ENCODE measurements at places on chromosomes 6 and 20. TPM values are rescaled to one million over a fixed set of nuclear protein-coding genes. Genes with fewer than 3 reads are reported as not detected.
A peak's percentile ranks its signal among the peaks of the same experiment; 100 is the strongest.

GRCh38 chr6:19210849-19211590 lies 626.1 kb upstream of the ID4 start:
- H3K36me3 ChIP-seq: no peaks in the 10 kb centered on the region
- no peaks in the 10 kb centered on the region for H3K27me3 ChIP-seq
- H3K4me1 ChIP-seq: no peaks in the 10 kb centered on the region
- H3K27ac ChIP-seq: no peak overlapping the region

- no peak overlapping the region for H3K27ac ChIP-seq
- no peaks in the 10 kb centered on the region for H3K36me3 ChIP-seq
- peaks cover 10% of the 10 kb centered on the region for H3K27me3 ChIP-seq
- no peak for DNase-seq
- no peak overlapping the region for H3K4me3 ChIP-seq
Measured at GRCh38 chr6:168666170-168666569, 225.2 kb downstream of the SMOC2 start.

SFTA2 gene
- total RNA-seq: not detected

DNA sequence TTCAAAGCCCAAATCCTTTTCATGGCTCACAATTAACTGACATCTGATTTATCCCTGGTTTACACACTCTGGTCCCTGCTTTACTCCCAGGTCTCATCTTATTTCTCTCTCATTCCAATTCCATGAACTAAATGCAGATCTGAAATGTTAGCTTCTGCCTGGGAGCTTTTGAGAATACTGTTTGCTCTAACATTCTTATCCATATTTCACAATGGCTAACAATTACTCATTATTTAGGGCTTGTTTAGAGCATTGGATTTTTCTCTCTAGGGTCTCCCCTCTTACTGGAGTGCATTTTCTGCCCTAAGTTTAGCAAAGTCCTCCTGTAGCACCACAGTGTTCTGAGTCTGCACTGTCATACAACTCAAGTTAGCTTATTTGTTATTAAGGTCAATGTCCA lies 121.5 kb upstream of the HCRTR2 start:
- no peaks in the 10 kb centered on the region for H3K36me3 ChIP-seq
- H3K27ac ChIP-seq: no peak overlapping the region
- no peaks in the 10 kb centered on the region for H3K4me1 ChIP-seq

DNA sequence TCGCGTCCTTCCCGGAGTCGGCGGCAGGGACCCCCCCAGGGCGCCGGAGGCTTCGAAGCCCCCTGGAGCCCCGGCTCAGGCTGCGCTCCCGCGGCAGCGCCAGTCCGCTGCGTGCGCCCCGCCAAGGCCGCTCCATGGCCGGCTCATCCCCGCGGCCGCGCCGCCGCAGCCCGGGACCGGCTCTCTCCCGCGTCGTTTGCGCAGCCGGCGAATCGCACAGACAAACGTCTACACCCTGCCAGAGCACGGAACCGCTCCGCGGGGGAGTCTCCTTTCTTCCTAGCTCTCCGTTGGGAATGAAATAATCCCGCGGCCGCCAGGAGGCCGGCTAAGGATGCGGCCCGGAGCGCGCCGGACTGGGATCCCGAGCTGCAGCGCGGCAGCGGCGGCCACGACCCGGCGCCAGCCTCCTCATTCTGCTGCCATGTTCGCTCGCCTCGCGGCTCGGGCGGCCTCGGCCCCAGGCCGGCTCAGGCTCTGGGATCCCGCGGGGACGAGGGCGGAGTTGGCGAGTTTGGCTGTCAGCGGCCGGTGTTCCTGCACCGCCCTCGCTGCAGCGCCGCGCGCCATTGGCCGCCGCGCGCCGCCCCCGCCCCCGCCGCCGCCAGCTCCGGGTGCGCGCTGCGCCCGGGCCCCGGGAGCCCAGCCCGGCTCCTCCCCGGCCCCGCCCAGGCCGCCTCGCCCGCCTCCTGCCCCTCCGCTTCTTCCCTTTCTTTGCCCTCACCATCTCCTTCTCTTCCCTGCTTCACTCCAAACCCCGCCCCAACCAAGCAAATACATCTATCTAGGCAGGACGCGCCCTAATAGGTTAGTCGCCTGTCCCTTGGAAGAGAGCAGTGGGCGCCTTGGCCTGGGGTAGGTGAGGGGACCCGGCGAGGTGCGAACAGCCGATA lies at the start of gene GFOD1:
TSS of gene GFOD1 (minus strand) at position 479 of the 893 bp plus-strand sequence. CDS start 710 bp downstream, outside the sequence.
- DNase-seq: peak; percentile 50
- H3K4me1 ChIP-seq: peaks cover 14% of the 10 kb centered on the region
- H3K27me3 ChIP-seq: peaks cover 14% of the 10 kb centered on the region
- no peaks in the 10 kb centered on the region for H3K36me3 ChIP-seq

DNA sequence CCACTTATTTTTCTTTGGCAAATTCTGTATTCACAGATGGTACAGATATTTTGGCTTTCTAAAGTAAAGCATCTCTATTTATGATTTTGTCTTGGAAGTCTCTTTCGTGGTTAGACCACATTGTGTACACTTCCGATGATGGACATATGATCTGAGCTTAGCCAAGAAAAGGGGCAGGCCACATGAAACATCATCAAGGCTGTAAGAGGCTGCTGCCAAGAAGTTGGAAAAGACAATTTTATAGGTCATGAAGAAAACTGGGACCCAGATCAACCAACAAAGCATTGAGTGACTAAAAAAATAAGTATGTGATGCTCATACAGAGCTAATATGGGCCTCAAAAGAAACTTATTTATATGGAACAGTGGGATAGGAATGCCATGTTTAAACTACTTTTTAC lies 266.4 kb downstream of the HAO1 start:
- H3K27ac ChIP-seq: no peak overlapping the region
- H3K4me1 ChIP-seq: no peaks in the 10 kb centered on the region
- H3K36me3 ChIP-seq: no peaks in the 10 kb centered on the region

DNA sequence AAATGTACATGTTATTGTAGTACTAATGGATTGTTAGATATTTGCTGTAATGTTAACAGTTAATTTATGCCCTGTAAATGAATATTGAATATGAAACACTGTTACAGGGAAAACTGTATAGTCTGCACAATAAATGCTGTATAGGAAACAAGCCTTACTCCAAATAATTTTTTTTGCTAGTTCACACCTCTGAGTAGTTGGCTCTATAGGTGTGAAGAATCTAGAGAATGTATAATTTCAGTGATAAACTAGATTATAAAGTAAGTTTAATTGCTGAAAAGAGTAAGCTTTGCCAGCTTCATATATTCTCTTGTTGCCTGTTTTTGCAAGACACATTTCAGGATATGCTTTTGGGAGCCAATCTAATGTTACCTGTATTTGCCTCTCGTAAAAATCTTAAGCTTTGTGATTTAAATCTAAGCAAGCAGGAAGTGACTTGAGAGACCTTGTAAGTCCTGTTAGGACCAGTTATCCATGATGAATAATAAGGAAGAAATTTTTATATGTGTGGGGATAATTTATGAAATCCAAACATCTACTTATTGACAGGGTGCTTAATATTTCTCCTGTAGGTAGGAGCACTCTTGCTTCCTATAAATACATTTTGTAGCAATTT lies 232.4 kb downstream of the ZFAND3 start:
- H3K4me3 ChIP-seq: no peak overlapping the region
- no peaks in the 10 kb centered on the region for H3K27me3 ChIP-seq
- H3K27ac ChIP-seq: no peak overlapping the region
- peaks cover 49% of the 10 kb centered on the region for H3K4me1 ChIP-seq
- H3K36me3 ChIP-seq: no peaks in the 10 kb centered on the region

GRCh38 chr6:75848274-75848673 lies 99.2 kb downstream of the MYO6 start:
- H3K4me1 ChIP-seq: no peaks in the 10 kb centered on the region
- no peaks in the 10 kb centered on the region for H3K36me3 ChIP-seq
- peaks cover 8% of the 10 kb centered on the region for H3K27me3 ChIP-seq
- no peak overlapping the region for H3K4me3 ChIP-seq
- no peak for DNase-seq
- no peak overlapping the region for H3K27ac ChIP-seq

GRCh38 chr20:17227219-17227575 lies 357 bp downstream of the PCSK2 start:
- peaks cover 7% of the 10 kb centered on the region for H3K4me1 ChIP-seq
- H3K27me3 ChIP-seq: peaks cover 81% of the 10 kb centered on the region
- no peak for DNase-seq
- no peak overlapping the region for H3K4me3 ChIP-seq

- H3K4me1 ChIP-seq: no peaks in the 10 kb centered on the region
- no peak overlapping the region for H3K4me3 ChIP-seq
- H3K36me3 ChIP-seq: no peaks in the 10 kb centered on the region
- DNase-seq: no peak
Measured at GRCh38 chr6:138833816-138834539, 38.1 kb downstream of the ECT2L start.

RAB44 gene
- not detected for total RNA-seq

UST gene
- 1.1 TPM for total RNA-seq

MUC22 gene
- total RNA-seq: not detected

- H3K4me3 ChIP-seq: no peak overlapping the region
- no peaks in the 10 kb centered on the region for H3K4me1 ChIP-seq
- no peak for DNase-seq
- H3K27me3 ChIP-seq: no peaks in the 10 kb centered on the region
- H3K27ac ChIP-seq: no peak overlapping the region
Measured at GRCh38 chr6:56370561-56371211, 123.3 kb upstream of the COL21A1 start.

DNA sequence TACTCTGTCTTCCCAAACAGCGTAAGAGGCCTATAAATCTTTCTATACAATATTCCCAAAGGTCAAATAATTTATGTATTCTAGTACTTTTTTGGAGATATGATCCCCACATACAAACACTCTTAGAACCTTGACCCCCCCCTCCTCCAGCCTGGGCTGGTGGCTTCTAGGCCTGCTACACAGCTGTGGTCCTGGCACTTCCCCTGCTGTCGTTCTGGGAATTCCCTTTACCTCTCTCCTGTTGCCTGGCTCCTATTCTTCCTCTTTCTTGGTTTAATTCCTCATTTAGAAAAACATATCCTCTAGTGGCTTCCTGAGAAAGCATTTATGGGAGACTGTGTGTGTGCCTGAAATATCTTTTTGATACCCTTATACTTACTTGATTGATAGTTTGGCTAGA lies 4.1 kb upstream of the TXLNB start:
- no peak overlapping the region for H3K4me3 ChIP-seq
- no peak for DNase-seq
- H3K27ac ChIP-seq: peak overlapping the region; percentile 5
- peaks cover 57% of the 10 kb centered on the region for H3K4me1 ChIP-seq
- H3K27me3 ChIP-seq: no peaks in the 10 kb centered on the region

DNA sequence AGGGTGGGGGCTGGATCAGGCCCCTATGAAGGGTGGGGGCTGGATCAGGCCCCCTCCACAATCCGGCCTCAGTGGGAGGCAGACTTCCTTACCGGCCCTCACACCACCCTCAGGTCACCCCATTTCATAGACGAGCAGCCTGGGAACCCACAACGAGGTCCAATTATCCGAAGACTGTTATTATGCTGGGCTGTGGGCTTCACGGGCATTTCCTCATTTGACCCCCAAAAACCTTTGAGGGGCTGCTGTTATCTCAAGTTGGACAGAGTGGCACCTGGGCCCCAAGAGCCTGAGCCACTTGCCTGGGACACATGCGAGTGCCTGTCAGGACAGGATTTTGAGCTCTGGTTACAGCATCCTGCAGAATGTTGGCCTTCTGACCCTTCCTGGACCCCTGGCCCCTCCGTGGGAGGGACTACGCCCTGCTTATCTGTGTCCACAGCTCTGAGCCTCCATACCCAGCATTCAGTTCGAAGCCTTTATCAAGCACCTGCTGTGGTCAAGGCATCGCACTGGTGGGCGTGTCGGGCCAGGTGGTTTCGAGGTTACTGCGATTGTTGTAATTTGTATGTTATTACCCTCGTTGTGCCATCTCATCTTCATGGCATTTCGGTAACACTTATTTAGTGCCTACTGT lies 34.5 kb upstream of the PCMTD2 start:
- no peak overlapping the region for H3K4me3 ChIP-seq
- no peak for DNase-seq
- H3K4me1 ChIP-seq: peaks cover 22% of the 10 kb centered on the region
- H3K36me3 ChIP-seq: no peaks in the 10 kb centered on the region

ULBP1 gene
- 0.16 TPM for total RNA-seq

DNA sequence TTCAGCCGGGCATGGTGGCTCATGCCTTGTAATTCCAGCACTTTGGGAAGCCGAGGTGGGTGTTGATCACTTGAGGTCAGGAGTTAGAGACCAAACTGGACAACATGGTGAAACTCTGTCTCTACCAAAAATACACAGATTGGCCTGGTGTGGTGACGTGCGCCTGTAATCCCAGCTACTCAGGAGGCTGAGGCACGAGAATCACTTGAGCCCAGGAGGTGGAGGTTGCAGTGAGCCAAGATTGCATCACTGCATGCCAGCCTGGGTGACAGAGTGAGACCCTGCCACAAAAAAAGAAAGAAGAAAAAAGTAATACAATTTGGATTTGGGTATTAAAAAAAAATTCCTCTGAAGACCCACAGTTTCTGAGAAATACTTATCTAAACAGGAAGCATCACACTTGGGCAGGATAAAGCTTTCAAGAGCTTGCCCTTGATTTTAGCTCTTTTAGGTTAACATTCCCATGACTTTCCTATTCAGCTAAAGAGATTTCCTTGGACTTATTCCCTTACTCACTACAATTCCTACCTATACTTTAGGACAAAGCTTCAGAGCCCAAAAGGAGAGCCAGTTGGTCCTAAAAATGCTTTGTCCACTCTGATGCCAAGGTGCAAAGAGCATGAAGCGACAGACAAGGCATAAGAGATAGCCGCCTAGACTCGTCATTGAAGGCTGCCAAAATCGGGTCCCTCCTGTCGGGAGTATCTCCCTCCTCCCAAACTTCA lies 1.9 kb downstream of the ELOVL2 start:
- H3K4me1 ChIP-seq: peaks cover 14% of the 10 kb centered on the region
- no peak overlapping the region for H3K27ac ChIP-seq
- H3K27me3 ChIP-seq: peaks cover 62% of the 10 kb centered on the region
- no peaks in the 10 kb centered on the region for H3K36me3 ChIP-seq
- no peak for DNase-seq

CAP2 gene
- not detected for total RNA-seq

- DNase-seq: no peak
- no peak overlapping the region for H3K27ac ChIP-seq
- peaks cover 4% of the 10 kb centered on the region for H3K27me3 ChIP-seq
- no peak overlapping the region for H3K4me3 ChIP-seq
Measured at GRCh38 chr6:137702791-137703424, 164.2 kb upstream of the TNFAIP3 start.

DNA sequence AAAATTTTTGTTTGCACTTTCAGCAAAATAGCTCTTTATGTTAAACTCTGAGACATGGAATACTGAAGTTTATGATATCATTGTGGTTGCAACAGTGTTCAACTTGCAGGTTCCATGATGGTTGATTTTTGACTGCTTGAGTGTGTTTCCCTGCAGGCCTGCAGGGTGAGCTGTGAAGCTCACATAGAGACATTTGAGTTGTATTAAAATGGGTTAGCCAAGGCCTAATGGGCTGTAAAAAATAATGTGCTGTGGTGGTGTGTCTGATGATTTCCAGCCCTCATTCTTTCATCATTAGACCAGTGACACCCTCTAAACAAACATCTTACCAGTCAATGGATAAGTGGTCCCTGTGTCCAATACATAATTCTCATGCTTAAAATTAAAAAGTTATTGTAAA lies 321.4 kb downstream of the FARS2 start:
- no peak overlapping the region for H3K27ac ChIP-seq
- peaks cover 36% of the 10 kb centered on the region for H3K4me1 ChIP-seq
- H3K4me3 ChIP-seq: no peak overlapping the region
- H3K27me3 ChIP-seq: no peaks in the 10 kb centered on the region

SOX18 gene
- not detected for total RNA-seq

PSMB9 gene
- total RNA-seq: 104 TPM

ZNF165 gene
- total RNA-seq: 0.83 TPM

- H3K4me1 ChIP-seq: no peaks in the 10 kb centered on the region
- no peak overlapping the region for H3K4me3 ChIP-seq
- H3K27me3 ChIP-seq: peaks cover 5% of the 10 kb centered on the region
Measured at GRCh38 chr6:160192840-160193239, 65.8 kb downstream of the SLC22A2 start.

Measured in naive thymus-derived CD8-positive, alpha-beta T cell (primary cell).